ENCODE measurements at places on chromosomes 1 and 21.
A peak's percentile ranks its signal among the peaks of the same experiment; 100 is the strongest.

- no peak for DNase-seq
Observed at GRCh38 chr1:2269922-2270259, 41.8 kb downstream of the SKI start.

GRCh38 chr1:110205156-110205555 lies 5.0 kb upstream of the KCNC4 start:
- DNase-seq = no peak

DNA sequence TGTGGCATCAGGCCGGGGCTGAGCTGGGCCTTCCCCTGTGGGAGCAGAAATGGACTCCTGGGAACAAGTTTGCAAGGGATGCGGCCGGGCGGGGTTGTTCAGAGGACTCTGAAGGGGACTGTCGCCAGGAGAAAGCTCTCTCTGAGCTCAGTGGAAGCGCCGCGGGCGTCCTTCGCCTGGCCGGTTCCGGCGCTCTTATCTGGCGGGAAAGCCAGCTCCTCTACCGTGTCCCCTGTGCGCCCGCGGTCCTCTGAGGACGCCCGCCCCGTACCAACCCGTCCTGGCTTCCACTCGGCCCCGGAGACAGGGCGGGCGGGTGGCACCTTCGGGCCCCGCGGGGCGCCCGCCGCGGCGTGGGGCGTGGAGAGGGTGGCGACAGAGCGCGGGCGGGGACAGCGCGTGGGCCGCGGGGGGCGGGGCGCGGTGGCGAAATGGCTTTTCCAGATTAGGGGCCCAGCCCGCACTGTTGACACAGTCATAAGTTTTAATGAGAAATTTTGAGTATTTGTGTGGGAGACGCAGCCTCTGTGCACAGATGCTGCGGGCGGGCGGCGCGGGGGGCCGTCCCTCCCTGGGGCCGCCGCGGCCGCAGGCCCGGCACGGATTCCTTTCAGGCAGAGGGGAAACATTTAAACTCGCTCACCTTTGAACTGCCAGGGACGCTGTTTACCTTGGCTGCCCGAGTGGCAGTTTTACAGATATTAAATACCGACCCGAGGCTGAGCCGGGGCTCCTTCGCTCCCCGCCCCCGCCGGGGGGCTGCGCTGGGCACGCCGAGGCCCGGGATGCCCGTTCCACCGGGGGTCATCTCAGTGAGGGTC lies 70.2 kb downstream of the FOXD2 start:
- peak; percentile 73 for DNase-seq

DNA sequence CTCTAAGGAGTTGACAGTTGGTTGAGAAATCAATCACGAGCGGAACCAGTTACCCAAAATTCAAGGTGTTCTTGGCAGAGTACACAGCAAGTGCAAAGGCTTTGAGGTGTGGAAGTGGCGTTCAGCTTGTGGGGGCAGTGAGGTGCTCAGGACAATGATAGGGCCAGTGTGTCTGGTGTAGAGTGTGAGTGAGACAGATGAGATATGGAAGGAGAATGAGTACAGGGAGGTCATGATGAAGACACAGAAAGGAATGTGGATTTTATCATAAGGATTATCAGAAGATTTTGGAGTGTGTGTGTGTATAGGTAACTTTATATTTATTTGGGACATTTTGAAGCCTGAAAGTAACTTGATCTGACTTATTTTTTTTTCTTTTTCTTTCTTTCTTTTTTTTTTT lies 40.9 kb downstream of the IFI44 start:
- DNase-seq = no peak

GRCh38 chr1:6359216-6360116 lies 34.1 kb downstream of the ACOT7 start:
- peak; percentile 89 for DNase-seq

GRCh38 chr1:26049531-26050247 lies 3.8 kb upstream of the SLC30A2 start:
- DNase-seq = no peak

DNA sequence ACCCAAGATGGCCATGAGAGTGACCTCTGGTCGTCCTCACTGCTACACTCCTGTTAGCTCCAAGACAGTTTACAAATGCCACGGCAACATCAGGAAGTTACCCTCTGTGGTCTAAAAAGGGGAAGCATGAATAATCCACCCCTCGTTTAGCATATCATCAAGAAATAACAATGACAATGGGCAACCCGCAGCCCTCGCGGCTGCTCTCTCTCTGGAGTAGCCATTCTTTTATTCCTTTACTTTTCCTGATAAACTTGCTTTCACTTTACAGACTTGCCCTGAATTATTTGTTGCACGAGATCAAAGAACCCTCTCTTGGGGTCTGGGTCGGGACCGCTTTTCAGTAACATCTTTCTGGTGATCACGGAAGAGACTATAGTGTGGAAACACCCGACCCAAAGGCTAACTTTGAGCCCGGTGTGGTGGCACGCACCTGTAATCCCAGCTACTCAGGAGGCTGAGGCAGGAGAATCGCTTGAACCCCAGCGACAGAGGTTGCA lies 19.8 kb upstream of the COX20 start:
- DNase-seq = peak; percentile 65

DNA sequence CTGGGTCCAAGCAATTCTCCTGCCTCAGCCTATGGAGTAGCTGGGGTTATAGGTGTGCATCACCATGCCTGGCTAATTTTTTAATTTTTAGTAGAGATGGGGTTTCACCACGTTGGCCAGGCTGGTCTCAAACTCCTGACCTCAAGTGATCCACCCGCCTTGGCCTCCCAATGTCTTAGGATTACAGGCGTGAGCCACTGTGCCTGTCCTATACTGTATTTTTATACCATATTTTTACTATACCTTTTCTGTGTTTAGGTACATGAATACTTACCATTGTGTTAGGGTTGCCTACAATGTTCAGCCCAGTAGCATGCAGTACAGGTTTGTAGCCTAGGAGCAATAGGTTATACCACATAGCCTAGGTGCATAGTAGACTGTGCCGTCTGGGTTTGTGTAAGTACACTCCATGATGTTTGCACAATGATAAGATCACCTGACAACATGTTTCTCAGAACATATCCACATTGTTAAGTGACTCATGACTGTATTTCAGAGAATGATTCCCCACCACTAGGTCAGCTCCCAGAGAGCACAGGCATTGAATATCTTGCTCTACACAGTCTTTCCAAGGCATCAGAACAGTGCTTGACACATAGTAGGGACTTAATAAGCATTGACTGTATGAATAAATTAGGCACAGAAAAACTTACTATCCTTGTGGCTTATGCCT lies 6.0 kb upstream of the CITED4 start:
- DNase-seq = no peak

DNA sequence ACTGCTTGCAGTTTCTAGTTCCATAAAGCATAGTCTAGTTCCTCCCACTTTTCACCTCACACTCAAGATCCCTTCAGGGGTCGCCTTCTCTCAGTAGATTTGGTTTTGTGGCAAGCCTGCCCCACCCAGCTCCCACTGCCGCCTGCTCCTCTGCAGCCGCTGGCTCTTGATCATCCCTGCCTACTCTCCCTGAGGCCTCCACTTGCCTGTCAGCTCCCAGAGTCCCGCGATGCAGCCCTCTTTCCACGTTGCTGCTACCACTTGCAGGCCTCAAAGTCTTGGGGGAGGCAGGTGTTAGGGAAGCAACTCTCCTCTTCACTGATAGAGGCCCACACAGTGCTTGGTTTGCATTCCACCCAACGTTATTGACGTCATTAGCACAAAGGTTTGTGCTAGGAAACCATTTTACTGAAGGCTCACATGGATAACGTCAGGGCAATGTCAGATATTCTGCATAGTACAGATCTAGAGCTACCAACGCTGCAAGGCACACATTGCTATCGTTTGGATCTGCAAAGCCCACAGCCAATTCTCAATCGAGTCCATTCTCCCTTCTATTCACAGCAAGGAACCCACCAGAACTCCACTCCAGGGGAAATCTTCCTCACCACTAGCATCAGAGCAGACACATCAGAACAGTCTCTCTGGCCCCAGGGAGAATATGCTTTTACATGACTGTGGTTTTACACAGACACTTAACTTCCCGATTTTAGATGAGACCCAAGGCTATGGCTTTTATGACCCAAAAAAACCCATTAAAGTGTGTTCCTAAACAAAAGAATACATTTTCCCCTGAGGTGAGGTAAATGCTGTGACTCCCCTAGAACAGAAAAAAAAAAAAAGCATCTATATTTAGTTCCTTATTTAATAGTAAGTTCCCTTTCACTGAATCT lies 519.5 kb upstream of the CAMK1G start:
- no peak for DNase-seq

DNA sequence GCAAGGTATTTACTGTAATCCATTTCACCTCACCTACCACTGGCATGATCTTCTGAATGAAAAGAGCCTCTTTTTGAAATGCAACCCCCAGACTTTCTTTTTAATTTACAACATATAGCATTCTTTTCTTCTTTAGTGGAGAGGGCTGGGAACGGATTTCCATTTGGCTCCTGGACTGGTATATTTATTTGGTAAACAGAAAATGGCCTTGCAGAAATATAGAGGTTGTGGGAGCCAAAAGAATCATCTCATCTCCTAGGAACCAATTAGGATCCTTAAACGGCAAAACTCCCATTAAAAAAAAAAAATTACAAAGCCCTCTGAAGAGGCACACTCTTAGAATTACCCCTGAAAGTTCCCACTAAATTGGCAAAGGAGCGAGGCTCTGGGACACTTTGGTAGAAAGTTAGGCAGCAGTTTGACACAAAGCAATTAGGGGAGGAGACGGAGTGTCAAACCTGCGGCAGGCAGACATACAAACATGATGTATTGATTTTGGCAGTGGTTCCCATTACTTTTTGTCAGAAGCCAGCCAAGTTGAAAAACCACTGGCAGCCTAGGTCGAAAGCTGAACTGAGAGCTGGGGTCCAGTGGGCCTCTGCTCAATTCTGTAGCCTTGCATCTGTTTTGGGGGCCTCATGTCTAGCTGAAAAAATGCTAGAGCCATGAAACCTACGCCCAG lies 135.1 kb upstream of the MAGI3 start:
- DNase-seq = no peak

- DNase-seq = no peak
Observed at GRCh38 chr1:29395736-29396437, 159.6 kb downstream of the PTPRU start.

DNA sequence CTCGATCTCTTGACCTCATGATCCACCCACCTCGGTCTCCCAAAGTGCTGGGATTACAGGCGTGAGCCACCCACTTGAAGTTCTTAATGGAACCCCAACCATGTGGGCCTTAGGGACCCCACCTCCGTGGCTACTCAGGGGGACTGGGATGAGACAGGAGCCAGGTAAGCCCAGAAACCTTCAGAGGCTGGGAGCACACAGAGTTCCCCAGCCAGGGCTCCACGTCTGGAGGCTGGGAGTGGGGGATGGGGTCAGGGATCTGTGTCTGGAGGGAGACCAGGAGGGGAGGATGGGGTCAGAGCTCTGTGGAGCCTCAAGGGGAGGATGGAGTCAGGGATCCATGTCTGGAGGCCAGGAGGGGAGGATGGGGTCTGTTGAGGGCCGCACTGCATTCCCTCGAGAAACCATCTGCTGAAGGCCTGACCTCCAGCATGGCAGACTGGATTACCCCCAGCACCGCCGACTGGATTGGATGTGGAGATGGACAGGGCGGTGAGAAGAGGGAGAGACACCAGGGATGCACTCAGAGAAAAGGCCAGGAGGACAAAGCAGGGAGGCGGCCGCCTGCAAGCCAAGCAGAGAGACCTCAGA lies 2.1 kb upstream of the FTCD start:
- no peak for DNase-seq

DNA sequence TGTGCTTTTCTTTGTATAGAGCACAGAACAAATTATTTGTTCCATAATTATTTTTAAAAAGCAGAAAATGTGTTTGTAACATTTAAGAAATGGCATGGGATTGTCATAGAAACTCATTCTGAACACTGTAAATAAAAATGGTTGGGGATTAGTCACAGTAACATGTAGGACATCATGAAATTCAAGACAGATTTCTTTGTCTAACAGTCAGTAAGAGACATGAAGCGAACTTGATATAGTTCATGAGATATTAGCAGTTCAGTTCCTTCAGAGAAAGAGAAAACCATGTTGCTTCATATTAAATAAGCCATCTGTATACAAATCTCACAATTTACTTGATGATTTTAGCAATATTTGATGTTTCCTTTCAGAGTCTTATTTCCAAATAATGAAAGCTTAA lies 19.7 kb downstream of the NFIA start:
- no peak for DNase-seq

- no peak for DNase-seq
Observed at GRCh38 chr1:172900376-172900997, 150.3 kb downstream of the TNFSF18 start.

DNA sequence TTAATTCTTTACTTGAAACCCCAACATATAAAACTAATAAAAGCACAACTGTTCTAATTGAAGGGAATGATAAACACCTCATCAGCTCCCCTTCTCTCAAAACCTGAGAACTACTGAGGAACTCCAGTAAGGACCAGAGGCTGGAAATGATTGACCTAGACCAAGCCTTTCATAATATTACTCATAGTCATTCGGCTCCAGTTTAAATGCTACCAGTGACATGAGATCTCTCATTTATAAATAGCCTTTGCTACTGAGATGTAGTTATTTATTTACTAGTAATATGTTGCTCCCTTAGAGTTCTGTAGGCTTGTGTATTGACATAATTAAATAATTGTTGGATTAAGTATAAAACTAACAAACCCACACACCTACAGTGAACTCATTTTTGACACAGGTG lies 209.8 kb upstream of the PRMT6 start:
- DNase-seq = no peak

GRCh38 chr1:966135-966703 lies at the start of gene PLEKHN1:
Gene PLEKHN1 (plus strand): TSS chr1:966482. CDS start chr1:966532, 50 bp downstream.
- no peak for DNase-seq

- no peak for DNase-seq
Observed at GRCh38 chr1:15354580-15354965, 55.1 kb upstream of the EFHD2 start.

DNA sequence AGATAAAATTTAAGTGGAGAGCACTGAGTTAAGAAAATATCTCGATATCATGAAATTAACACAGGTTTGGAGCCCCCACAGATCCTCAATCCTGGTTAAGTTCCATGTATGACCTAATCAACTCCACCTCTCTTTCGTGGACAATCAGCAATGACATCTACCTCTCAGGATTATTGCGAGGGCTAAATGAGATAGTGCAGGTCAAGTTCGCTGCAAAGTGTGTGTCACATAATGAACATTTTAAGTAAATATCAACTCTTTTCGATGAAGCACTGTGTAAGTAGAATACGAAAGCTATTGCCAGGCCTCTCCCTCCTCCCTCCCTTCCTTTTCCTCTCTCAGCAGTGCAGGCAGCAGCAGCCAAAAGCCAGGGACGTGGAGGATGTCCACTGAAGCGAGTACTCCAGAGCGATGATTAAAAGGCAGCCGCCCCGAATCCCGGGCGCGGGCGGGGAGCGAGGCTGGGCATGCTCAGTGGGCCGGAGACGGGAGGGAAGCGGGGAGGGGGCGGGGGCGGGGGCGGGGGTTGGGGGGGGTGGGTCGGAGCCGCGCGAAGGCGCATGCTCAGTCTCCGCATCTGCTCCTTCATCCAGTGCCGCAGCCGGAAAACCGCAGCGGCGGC lies at the start of gene CAMSAP2:
TSS of gene CAMSAP2 (plus strand) at position 567 of the 622 bp plus-strand sequence. CDS start 935 bp downstream, outside the sequence.
- DNase-seq = peak; percentile 91

DNA sequence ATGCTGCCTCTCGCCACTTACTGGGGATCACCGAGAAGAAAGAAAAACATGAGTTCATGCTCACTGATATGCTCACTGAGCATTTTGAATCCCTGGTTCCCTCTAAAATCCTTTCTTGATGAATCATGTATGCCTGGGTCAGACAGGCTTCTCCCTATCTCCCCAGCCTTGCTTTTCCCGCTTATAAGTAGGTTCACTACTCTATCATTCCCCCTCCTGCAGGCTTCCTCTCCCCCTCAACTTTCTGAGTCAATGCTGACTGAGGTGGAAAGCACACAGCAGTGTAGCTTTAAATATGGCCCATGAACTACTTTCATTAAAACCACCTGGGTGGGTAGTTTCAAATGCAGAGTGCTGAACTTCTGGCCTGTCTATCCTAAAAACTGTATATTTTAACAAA lies 41.7 kb downstream of the FMO4 start:
- DNase-seq = no peak

All from spleen (tissue), 13 donors.